Breast epithelium (tissue), 4 donors: ENCODE measurements at places on chromosomes 7 and 10. TPM values are rescaled to one million over a fixed set of nuclear protein-coding genes. Genes with fewer than 3 reads are reported as not detected.

DNA sequence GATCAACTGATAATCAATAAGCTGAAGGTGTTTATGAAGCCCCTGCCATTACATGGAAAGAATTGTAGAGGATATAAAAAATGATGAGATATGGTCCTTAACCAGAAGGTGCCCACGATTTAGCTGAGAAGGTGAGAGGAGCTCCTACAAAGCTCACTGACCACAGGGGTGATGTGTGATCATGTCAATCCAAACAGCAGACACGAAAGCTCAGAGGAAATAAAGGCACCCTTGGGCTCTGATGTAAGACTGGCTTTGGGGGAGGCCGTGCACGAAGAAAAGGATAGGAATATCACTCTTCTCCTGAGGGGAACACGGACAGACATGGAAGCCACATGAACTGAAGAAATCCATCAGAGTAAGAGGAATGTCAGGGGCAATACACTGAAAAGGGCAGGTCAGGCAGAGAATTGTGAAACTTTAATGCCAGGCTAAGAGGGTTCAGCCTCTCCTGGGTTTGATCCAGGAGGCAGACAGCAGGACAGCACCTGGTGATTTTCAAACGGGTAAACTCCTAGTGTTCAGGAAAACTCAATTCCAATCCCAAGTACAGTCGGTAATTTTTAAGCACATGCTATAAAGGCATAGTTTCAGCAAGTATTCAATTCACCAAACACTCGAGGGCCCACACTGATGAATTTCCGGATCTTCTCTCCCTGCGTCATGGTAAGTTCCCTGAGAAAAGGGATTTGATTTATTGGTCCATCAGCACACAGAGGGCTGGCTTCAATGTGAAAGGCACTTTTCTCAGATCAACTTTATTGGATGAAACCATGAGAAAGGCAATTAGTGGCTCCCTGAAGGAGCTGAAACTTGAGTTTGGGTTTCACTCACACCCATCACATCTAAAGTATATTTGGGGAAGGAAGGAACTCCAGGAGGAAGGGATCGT, 163.8 kb downstream of the PRPF18 start:
- H3K27ac ChIP-seq, result no peak overlapping the region
- H3K27me3 ChIP-seq, result no peaks in the 10 kb centered on the region
- H3K4me3 ChIP-seq, result no peak overlapping the region
- no peak for DNase-seq
- H3K4me1 ChIP-seq, result no peaks in the 10 kb centered on the region

- H3K27ac ChIP-seq, result no peak overlapping the region
- DNase-seq, result peak; percentile 65
- H3K36me3 ChIP-seq, result no peaks in the 10 kb centered on the region
- H3K4me3 ChIP-seq, result no peak overlapping the region
Observed at GRCh38 chr10:36888925-36889573, 236.3 kb upstream of the ANKRD30A start.

DNA sequence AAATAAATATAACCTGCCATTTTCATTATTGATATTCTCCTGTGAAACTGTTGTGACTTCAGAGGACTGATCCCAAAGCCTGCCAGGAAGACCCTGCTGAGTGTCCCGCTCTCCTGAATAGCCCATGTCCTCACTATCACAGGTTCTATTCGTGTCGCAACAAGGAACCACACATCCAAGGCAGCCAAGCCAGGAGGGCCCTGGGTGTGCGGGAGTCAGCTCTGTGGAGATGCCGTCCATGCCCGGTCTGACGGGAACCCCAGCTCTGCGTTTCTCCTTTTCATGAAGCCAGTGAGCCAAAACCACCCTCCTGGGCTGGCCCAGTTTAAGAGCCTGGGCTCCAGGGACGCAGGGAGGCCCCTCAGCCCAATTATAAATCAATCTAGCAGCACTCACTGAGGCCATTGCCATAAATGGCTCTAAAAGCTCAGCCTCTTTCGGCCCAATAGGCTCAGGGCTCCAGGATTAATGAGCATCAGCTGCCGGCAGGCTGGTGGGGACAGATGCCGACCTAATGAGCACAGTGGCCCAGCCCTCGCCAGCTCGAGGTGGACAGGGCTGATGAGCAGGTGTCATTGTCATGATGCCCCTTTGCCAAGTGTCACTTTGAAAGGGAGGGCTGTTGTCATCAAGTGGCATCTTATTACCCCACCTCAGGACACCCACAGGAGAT, 177.9 kb downstream of the PLXNA4 start:
- no peaks in the 10 kb centered on the region for H3K4me1 ChIP-seq
- H3K4me3 ChIP-seq, result no peak overlapping the region
- H3K27ac ChIP-seq, result peak overlapping the region; percentile 69
- no peak for DNase-seq
- H3K27me3 ChIP-seq, result no peaks in the 10 kb centered on the region
- no peaks in the 10 kb centered on the region for H3K36me3 ChIP-seq

DNA sequence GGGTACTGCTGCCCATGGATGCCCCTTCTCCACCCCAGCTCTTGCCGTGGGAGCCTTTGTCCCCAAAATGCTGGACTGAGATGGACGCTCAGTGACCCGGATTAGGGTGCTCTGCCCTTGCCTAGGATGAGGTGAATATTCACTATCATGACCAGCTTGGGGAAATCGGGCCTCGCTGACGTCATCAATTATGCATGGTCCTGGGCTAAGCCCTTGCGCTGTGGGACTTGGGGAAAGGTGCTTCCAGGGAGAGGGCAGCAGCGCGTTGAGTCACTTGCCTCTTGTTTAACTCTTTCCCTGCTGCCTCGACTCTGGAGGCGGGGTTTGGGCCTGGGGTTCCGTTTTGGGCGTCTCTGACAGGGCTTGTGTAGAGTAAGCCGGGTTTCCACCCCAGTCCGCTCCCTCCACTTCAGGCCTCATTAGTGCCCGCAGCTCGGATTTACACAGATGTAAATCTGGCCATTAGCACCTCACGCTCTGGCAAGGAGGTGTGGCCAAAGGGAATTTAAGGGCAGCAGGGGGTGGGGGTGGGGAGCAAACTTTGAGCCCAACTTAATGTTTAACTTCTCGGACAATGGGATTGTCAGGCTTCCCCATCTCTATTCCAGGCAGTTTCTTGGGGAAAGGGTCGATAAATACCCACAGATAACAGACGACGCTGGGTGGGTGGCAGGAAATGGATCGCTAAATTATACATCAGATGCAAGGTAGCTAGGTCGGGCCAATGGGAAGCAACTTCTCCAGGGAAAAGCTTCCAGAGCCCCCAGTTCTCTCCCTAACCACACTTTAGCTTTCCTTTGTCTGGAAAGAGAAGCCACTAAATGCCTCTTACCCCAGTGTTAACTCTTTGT, 51.3 kb upstream of the TCF7L2 start:
- no peaks in the 10 kb centered on the region for H3K4me1 ChIP-seq
- DNase-seq, result no peak
- H3K4me3 ChIP-seq, result no peak overlapping the region
- H3K27ac ChIP-seq, result no peak overlapping the region
- no peaks in the 10 kb centered on the region for H3K36me3 ChIP-seq

- DNase-seq, result peak; percentile 52
- no peak overlapping the region for H3K4me3 ChIP-seq
- H3K27me3 ChIP-seq, result no peaks in the 10 kb centered on the region
- H3K4me1 ChIP-seq, result peaks cover 14% of the 10 kb centered on the region
- H3K27ac ChIP-seq, result peak overlapping the region; percentile 57
- H3K36me3 ChIP-seq, result no peaks in the 10 kb centered on the region
Observed at GRCh38 chr10:103663802-103664201, 170.3 kb downstream of the NEURL1 start.

- H3K4me1 ChIP-seq, result peaks cover 9% of the 10 kb centered on the region
- peak overlapping the region; percentile 62 for H3K27ac ChIP-seq
- peak; percentile 75 for DNase-seq
- H3K4me3 ChIP-seq, result peak overlapping the region; percentile 67
- H3K36me3 ChIP-seq, result no peaks in the 10 kb centered on the region
Observed at GRCh38 chr7:25851332-25852210, 300.4 kb upstream of the NFE2L3 start.

- no peaks in the 10 kb centered on the region for H3K36me3 ChIP-seq
- no peaks in the 10 kb centered on the region for H3K4me1 ChIP-seq
- H3K27ac ChIP-seq, result no peak overlapping the region
- no peaks in the 10 kb centered on the region for H3K27me3 ChIP-seq
Observed at GRCh38 chr10:125370578-125370977, 210.2 kb upstream of the CTBP2 start.

DNA sequence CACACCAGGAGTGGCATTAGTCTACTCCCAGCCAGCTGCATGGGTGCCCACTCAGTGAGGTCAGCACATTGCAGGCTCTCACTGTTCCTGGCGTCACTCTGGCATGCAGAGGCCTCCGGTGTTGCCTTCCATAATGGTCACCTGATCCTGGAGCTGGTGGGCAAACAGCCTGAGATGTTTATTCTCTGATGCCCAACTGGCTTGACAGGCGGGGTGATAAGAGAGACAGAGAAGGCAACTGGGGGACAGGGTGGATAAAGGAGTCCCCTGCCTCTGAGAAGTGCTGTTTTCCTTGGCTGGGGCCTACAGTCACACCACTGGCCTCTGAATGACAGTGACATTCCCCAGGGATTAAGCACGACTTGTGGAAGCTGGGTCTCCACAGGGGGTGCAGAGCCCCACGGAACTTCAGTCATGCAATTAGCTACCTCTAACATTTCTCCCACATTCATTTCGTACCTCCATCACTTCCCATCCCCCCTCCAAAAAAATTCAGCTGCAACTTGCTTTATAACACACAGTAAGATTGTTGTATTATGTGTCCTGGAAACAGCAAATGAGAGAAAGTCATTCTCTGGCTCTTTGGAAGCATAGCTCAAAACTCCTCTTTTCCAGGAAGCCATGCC, 7.1 kb upstream of the RBM20 start:
- no peak overlapping the region for H3K27ac ChIP-seq
- no peak for DNase-seq
- H3K36me3 ChIP-seq, result no peaks in the 10 kb centered on the region
- H3K27me3 ChIP-seq, result no peaks in the 10 kb centered on the region
- H3K4me1 ChIP-seq, result no peaks in the 10 kb centered on the region
- no peak overlapping the region for H3K4me3 ChIP-seq

DNA sequence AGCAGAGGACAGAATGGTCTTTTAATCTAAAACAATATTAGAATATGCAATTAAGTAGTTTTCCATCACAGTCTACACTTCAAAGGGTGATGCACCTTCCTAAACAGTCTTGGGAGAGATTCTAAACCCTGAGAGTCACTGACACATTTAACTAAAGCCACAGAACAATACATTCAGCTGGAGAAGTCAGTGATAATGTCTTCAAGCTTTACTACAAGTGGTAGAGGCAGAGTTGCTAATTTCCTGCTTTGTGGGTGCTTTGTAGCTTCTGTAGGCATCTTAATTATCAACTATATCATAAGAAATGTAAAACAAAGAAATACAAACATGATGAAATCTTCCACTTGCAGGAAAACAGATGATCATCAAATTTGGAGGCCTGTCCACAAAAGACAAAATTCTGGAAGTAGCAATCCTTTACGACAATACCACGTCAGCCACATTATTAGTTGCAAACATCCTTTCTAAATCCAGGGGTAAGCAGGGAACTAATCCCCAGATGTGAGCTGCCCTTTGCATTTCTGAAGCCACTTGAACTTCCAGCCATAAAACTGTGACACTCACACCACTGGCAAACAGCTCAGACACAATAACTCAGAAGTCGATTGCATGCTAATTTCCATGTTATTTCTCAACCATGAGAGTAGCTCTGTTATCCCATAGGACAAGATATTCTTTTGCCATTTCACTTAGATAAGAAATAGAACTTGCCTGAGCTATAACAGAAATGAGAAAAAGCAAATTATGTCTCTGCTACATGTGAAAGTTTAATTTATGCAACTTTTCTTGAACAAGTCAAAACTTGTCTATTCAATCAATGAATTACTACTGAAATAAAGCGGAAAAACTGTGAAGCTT, 212.2 kb downstream of the FAM107B start:
- no peaks in the 10 kb centered on the region for H3K27me3 ChIP-seq
- H3K4me1 ChIP-seq, result no peaks in the 10 kb centered on the region
- H3K27ac ChIP-seq, result no peak overlapping the region
- no peaks in the 10 kb centered on the region for H3K36me3 ChIP-seq

- no peaks in the 10 kb centered on the region for H3K4me1 ChIP-seq
- H3K4me3 ChIP-seq, result no peak overlapping the region
- H3K36me3 ChIP-seq, result no peaks in the 10 kb centered on the region
Observed at GRCh38 chr10:19111501-19112267, 63.1 kb downstream of the MALRD1 start.

GRCh38 chr10:80894797-80895467, 357.2 kb downstream of the SH2D4B start:
- DNase-seq, result no peak
- no peak overlapping the region for H3K4me3 ChIP-seq
- H3K36me3 ChIP-seq, result no peaks in the 10 kb centered on the region
- no peaks in the 10 kb centered on the region for H3K27me3 ChIP-seq
- H3K27ac ChIP-seq, result no peak overlapping the region

DNA sequence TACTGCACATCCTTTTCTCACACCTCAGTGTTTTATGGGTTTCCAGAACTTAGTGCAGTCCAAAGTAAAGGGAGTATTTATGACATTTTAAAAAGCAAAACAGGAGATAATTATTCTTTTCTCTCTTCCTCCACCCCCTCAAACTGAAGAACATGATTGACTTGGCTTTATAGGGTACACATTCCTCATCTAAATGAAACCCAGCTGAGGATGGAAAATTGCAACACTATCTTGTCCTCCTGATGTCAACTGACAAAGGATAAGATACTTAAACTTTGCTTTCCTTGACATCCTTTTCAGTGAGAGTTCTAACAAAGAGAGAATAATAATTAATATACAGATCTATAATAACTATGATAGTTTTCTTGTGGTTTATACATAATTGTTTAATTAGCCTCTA, 299.1 kb downstream of the BBS9 start:
- no peaks in the 10 kb centered on the region for H3K36me3 ChIP-seq
- no peaks in the 10 kb centered on the region for H3K27me3 ChIP-seq
- no peaks in the 10 kb centered on the region for H3K4me1 ChIP-seq
- H3K4me3 ChIP-seq, result no peak overlapping the region

GRCh38 chr10:32333849-32334248, 13.1 kb downstream of the EPC1 start:
- DNase-seq, result no peak
- H3K4me1 ChIP-seq, result peaks cover 11% of the 10 kb centered on the region
- H3K4me3 ChIP-seq, result no peak overlapping the region
- H3K27ac ChIP-seq, result peak overlapping the region; percentile 27

- H3K4me1 ChIP-seq, result no peaks in the 10 kb centered on the region
- peak overlapping the region; percentile 37 for H3K4me3 ChIP-seq
- no peaks in the 10 kb centered on the region for H3K36me3 ChIP-seq
- H3K27me3 ChIP-seq, result no peaks in the 10 kb centered on the region
- DNase-seq, result no peak
Observed at GRCh38 chr7:22357311-22358175, 589 bp upstream of the RAPGEF5 start.

The SVOPL gene
- not detected for total RNA-seq

The FAM25A gene
- total RNA-seq, result not detected

The UMAD1 gene
- total RNA-seq, result 13.6 TPM

The ZNF503 gene
- total RNA-seq, result 3.6 TPM

The SLC13A1 gene
- total RNA-seq, result not detected

The FOXI2 gene
- not detected for total RNA-seq

The MYOZ1 gene
- total RNA-seq, result 0.98 TPM

The MKLN1 gene
- 80.3 TPM for total RNA-seq

The ADCK2 gene
- 23.6 TPM for total RNA-seq

The LIPK gene
- total RNA-seq, result 0.66 TPM
